ENCODE measurements at places on chromosomes 2 and 18. TPM values are rescaled to one million over a fixed set of nuclear protein-coding genes. Genes with fewer than 3 reads are reported as not detected.

DNA sequence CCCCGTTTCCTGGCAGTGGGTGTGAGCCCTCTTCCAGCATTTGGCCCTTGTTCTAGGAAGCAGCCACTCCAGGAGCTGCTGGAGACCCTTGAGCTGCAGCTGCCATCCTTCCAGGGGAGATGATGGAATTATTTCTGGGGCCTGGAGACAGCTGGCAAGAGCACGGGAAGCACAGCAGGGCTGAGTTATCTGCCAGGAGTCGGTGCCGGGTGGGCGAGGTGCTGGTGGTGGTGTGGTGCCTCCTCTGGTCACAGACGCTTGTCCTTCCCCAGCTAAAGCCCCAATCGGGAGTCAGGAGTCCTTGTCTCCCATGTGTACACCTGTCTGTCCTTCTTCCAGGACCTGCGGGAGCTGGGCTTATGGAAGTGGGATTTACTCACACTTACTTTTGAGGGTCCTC, 36.0 kb downstream of the DPYSL5 start:
- no peak overlapping the region for H3K4me3 ChIP-seq
- no peaks in the 10 kb centered on the region for H3K27me3 ChIP-seq
- no peaks in the 10 kb centered on the region for H3K4me1 ChIP-seq

GRCh38 chr2:37219046-37219445, 12.3 kb downstream of the CEBPZ start:
- DNase-seq: no peak
- no peak overlapping the region for H3K4me3 ChIP-seq
- H3K36me3 ChIP-seq: peaks cover 76% of the 10 kb centered on the region
- no peaks in the 10 kb centered on the region for H3K27me3 ChIP-seq
- H3K27ac ChIP-seq: no peak overlapping the region

DNA sequence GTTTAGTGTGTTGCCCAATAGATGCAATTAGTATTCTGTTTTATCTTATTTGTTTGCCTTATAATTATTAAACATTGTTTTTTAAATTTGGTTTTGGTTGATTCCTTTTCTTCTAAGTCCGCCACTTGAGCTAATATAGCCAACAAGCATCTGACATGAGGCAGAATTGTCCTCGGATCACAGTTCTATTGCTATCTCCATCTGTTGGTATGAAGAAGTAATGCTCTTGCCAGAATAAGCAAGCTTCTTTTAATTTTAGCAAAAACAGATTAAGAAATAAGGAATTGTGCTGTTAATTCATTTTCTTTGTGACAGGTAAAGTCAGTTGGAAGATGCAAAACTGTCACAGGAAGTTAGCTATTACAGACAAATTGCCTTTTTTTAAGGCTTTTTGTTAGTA, 54.3 kb downstream of the R3HDM1 start:
- H3K4me3 ChIP-seq: no peak overlapping the region
- H3K27me3 ChIP-seq: no peaks in the 10 kb centered on the region
- H3K27ac ChIP-seq: no peak overlapping the region
- H3K4me1 ChIP-seq: peaks cover 6% of the 10 kb centered on the region
- no peaks in the 10 kb centered on the region for H3K36me3 ChIP-seq
- DNase-seq: no peak

GRCh38 chr2:3112131-3112530, 265.5 kb downstream of the EIPR1 start:
- H3K27ac ChIP-seq: no peak overlapping the region
- no peak for DNase-seq
- H3K4me1 ChIP-seq: no peaks in the 10 kb centered on the region
- no peaks in the 10 kb centered on the region for H3K36me3 ChIP-seq
- no peak overlapping the region for H3K4me3 ChIP-seq

GRCh38 chr2:150587547-150588505, 100.4 kb upstream of the RND3 start:
- H3K36me3 ChIP-seq: no peaks in the 10 kb centered on the region
- H3K4me3 ChIP-seq: no peak overlapping the region
- H3K27ac ChIP-seq: no peak overlapping the region
- no peak for DNase-seq
- H3K4me1 ChIP-seq: no peaks in the 10 kb centered on the region
- H3K27me3 ChIP-seq: no peaks in the 10 kb centered on the region

The CNTNAP5 gene
- not detected for total RNA-seq

All from CD4-positive, CD25-positive, alpha-beta regulatory T cell (primary cell).